ENCODE measurements at places on chromosomes 1 and 21. TPM values are rescaled to one million over a fixed set of nuclear protein-coding genes. Genes with fewer than 3 reads are reported as not detected.
A peak's percentile ranks its signal among the peaks of the same experiment; 100 is the strongest.

GRCh38 chr1:184661801-184662200 is 92.9 kb downstream of the EDEM3 start:
- no peaks in the 10 kb centered on the region for H3K4me1 ChIP-seq
- no peaks in the 10 kb centered on the region for H3K36me3 ChIP-seq
- H3K27me3 ChIP-seq, result peaks cover 10% of the 10 kb centered on the region
- no peak overlapping the region for H3K4me3 ChIP-seq
- no peak overlapping the region for H3K27ac ChIP-seq

ITLN1 gene
- total RNA-seq, result not detected

PALMD gene
- not detected for total RNA-seq

GRCh38 chr1:241985787-241986186 is 13.1 kb downstream of the MAP1LC3C start:
- no peaks in the 10 kb centered on the region for H3K36me3 ChIP-seq
- no peak overlapping the region for H3K4me3 ChIP-seq
- peak; percentile 73 for DNase-seq
- H3K27me3 ChIP-seq, result no peaks in the 10 kb centered on the region
- peaks cover 4% of the 10 kb centered on the region for H3K4me1 ChIP-seq

ARL8A gene
- total RNA-seq, result 32.5 TPM

DNA sequence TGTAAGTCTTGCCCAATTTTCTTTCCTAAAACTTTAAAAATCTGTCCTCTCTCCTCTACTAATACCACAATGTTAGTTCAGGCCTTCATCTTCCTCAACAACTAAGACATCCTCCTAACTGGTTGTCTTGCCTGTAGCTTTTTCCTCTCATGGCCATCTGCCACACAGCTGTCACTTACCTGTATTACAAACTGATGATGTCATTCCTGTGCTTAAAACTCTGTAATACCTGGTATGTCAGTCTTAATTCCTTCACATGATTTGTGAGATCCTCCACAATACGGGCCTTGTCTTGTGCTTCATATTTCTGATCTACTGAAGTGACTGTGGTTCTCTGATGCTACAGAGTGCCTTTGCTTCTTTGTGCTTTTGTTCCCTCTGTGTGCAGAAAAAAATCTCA is 9.8 kb downstream of the MRPS14 start:
- H3K27ac ChIP-seq, result no peak overlapping the region
- peaks cover 57% of the 10 kb centered on the region for H3K36me3 ChIP-seq
- peaks cover 22% of the 10 kb centered on the region for H3K4me1 ChIP-seq
- H3K27me3 ChIP-seq, result no peaks in the 10 kb centered on the region

PTPN14 gene
- total RNA-seq, result 49.8 TPM

GRCh38 chr1:207893737-207894582 is 17.0 kb downstream of the CD34 start:
- no peak overlapping the region for H3K4me3 ChIP-seq
- H3K4me1 ChIP-seq, result peaks cover 25% of the 10 kb centered on the region
- no peak overlapping the region for H3K27ac ChIP-seq

- no peaks in the 10 kb centered on the region for H3K4me1 ChIP-seq
- H3K27me3 ChIP-seq, result peaks cover 53% of the 10 kb centered on the region
- H3K36me3 ChIP-seq, result no peaks in the 10 kb centered on the region
- H3K4me3 ChIP-seq, result no peak overlapping the region
Measured at GRCh38 chr1:47441450-47442106, 3.7 kb downstream of the FOXD2 start.
